Stimulated activated CD8-positive, alpha-beta memory T cell treated with anti-CD3 and anti-CD28 coated beads, Interleukin-7, amount 100 ng/mL, for 4 hours (primary cell): ENCODE measurements at places on chromosomes 1 and 21.

GRCh38 chr1:220326578-220326977 is 54.3 kb upstream of the RAB3GAP2 start:
- DNase-seq = no peak

DNA sequence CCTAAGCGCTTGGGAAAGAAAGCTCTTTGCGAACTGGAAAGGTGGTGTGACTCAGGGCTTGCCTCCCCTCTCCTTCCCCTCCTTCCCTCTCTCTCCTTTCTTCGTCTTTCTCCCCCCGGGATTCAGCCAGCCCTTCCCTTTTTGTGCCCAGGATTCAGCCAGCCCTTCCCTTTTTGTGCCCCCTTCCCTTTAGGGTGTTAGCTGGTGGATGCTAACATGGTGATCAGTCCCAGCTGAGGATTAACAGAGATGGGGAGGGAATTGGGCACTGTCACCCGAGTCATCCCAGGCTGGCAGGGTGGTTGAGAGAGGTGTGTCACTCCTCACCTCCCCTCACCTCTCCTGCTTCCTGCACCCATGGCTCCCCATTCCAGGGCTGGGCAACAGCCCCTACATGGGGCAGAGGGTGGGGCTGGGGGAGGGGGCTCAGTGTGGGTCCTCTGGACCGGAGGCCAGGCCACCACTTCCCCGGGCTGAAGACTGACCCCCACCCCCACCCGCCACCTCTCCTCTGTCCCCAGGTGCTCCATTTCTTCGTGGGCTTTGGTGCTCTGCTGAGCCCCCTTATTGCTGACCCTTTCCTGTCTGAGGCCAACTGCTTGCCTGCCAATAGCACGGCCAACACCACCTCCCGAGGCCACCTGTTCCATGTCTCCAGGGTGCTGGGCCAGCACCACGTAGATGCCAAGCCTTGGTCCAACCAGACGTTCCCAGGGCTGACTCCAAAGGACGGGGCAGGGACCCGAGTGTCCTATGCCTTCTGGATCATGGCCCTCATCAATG is 51.5 kb downstream of the ELK4 start:
- DNase-seq = no peak

GRCh38 chr1:12180315-12180714 is 13.5 kb downstream of the TNFRSF1B start:
- DNase-seq = no peak

DNA sequence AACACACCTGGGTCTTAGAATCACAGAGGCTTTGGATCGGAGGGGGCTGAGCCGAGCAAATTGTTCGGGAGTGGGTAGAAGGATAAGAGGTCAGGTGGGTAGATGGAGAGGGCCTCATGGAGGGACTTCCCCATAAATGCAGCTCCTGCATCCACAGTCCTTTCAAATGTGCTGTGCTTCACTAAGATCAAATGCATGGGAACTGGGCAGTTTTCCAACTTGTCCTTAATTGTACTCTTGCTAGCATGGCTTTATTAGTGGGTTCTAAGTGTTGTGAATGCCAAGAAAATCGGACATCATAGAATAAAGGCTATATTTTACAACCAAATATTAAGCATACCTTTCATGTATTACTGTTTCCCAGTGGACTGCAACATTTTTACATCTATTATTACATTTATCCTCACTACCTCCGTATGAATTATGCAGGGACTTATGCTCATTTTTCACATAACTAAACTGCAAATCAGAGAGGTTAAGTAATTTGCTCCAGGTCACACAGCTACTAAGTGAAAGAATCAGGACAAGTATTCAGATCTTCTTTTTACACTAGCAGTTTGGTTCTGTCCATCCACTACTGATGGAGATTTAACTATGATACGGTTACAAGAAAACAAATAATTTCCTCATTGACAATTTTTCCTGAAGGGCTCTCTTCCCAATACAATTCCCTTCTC is 174.5 kb upstream of the RUNX1 start:
- DNase-seq = no peak

- no peak for DNase-seq
These were observed 875 bp upstream of the FAM3B start for GRCh38 chr21:41315726-41316125.

- DNase-seq = no peak
These were observed 93.2 kb downstream of the TBX19 start for GRCh38 chr1:168373869-168374268.

GRCh38 chr1:235853653-235854052 is 13.1 kb downstream of the LYST start:
- DNase-seq = no peak

DNA sequence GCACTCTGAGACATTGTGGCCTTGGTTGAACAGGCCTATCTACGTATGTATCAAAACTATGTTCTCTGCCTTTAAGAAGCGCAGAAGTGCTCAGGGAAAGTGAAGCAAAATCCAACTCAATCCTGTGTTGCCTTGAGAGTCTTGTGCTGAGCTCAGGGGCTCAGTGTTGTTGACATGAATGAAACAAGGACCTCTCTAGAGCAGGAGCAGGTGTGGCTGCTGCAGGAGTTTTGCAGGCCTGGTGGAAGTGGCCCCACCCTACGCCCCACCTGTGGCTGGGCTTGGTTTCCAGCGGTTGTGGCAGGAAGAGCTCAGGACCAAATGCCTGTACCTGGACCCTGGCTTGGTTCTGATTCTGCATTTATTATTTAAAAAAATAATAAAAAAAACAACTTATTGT is 20.9 kb downstream of the CA6 start:
- DNase-seq = no peak

DNA sequence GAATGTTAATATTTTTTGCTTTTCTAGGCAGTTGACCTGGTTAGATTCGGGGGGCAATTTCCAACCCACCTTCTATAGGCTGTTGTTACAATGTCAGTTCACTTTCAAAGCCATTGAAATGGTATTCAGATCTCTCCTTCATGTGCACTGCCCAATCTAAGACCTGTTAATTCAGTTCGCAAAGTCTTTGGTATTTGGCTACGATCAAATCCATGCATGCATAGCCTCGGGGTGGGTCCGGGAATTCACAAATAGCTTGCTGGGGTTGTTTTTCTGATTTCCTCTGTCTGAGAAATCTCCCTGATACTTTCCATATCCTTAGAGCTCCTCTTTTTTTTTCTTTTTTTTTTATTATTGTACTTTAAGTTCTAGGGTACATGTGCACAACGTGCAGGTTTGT is 252.6 kb upstream of the SPAG17 start:
- no peak for DNase-seq

- DNase-seq = no peak
These were observed 1446.8 kb downstream of the NCAM2 start for GRCh38 chr21:22444990-22445389.
